ENCODE measurements at places on chromosomes 4 and X. TPM values are rescaled to one million over a fixed set of nuclear protein-coding genes. Genes with fewer than 3 reads are reported as not detected.

- no peak overlapping the region for H3K4me3 ChIP-seq
- no peak overlapping the region for H3K27ac ChIP-seq
- H3K27me3 ChIP-seq = no peaks in the 10 kb centered on the region
- peaks cover 30% of the 10 kb centered on the region for H3K36me3 ChIP-seq
These were observed 72.0 kb downstream of the FAT1 start for GRCh38 chr4:186651624-186652023.

GRCh38 chrX:57929373-57929772, 19.1 kb upstream of the ZXDA start:
- no peaks in the 10 kb centered on the region for H3K36me3 ChIP-seq
- no peaks in the 10 kb centered on the region for H3K4me1 ChIP-seq
- H3K4me3 ChIP-seq = no peak overlapping the region
- DNase-seq = no peak
- no peaks in the 10 kb centered on the region for H3K27me3 ChIP-seq
- H3K27ac ChIP-seq = no peak overlapping the region

GRCh38 chr4:10084651-10085358, 31.8 kb downstream of the WDR1 start:
- H3K36me3 ChIP-seq = peaks cover 71% of the 10 kb centered on the region
- no peaks in the 10 kb centered on the region for H3K27me3 ChIP-seq
- no peak overlapping the region for H3K4me3 ChIP-seq
- no peak for DNase-seq
- H3K27ac ChIP-seq = no peak overlapping the region

GRCh38 chr4:84568496-84568895, 14.4 kb upstream of the CDS1 start:
- H3K4me3 ChIP-seq = no peak overlapping the region
- no peaks in the 10 kb centered on the region for H3K36me3 ChIP-seq
- DNase-seq = no peak
- H3K4me1 ChIP-seq = peaks cover 5% of the 10 kb centered on the region
- H3K27ac ChIP-seq = no peak overlapping the region

GPR173 gene
- 0.20 TPM for polyA plus RNA-seq

TMEM47 gene
- polyA plus RNA-seq = 0.10 TPM

MAPK10 gene
- polyA plus RNA-seq = 6.8 TPM

CHRDL1 gene
- not detected for polyA plus RNA-seq

FAM193A gene
- polyA plus RNA-seq = 3.6 TPM

Measured in keratinocyte (primary cell).